ENCODE measurements at places on chromosomes 2 and 18.

- 0 out of 2 replicates have a peak, but pooled peaks cover 2% of the 10 kb centered on the region for H3K4me1 ChIP-seq
- H3K27me3 ChIP-seq: no peaks in the 10 kb centered on the region
- no peaks in the 10 kb centered on the region for H3K36me3 ChIP-seq
- no peak overlapping the region for H3K27ac ChIP-seq
- no peak overlapping the region for H3K4me3 ChIP-seq
Measured at GRCh38 chr2:236254674-236255073, 9.5 kb downstream of the ASB18 start.

DNA sequence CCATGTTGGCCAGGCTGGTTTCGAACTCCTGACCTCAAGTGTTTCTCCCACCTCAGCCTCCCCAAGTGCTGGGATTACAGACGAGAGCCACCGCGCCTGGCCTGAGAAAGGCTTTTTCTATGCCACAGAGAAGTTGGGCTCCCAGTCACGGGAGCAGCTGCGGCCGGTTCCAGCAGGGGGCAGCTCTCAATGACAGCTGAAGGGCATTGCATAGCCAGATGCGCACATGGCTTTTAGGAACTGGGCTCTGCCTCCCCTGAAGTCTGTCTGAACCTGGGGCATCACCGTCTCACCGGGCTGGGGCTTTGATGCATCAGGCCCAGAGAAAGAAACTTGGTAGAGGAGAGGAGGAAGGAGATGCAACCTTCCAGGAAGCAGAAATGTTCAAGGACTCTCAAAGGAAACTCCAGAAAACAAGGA lies 84.2 kb upstream of the LAPTM4A start:
- H3K27ac ChIP-seq: no peak overlapping the region
- no peaks in the 10 kb centered on the region for H3K27me3 ChIP-seq
- DNase-seq: peak; percentile 63
- H3K4me3 ChIP-seq: no peak overlapping the region
- H3K4me1 ChIP-seq: peaks cover 4% of the 10 kb centered on the region

DNA sequence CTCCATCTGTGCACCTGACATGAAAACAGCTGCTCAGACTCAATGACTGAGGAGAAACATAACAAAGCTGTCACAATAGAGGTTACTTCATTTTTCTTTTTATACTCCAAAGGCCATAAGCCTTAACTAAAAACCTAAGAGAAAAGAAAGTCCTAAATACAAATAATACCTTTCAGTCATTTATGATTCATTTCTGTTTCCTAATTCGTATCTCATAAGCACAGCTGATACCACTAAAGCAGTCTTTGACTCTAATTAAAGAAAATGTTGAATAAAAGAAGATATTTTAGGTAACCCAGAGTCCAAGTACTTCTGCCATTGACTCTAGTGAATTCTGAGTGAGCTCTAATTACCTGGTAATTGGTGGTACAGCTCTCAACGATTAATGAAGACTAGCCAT lies 20.6 kb downstream of the NEMP2 start:
- H3K27me3 ChIP-seq: no peaks in the 10 kb centered on the region
- H3K4me3 ChIP-seq: no peak overlapping the region
- no peaks in the 10 kb centered on the region for H3K4me1 ChIP-seq
- no peak for DNase-seq

DNA sequence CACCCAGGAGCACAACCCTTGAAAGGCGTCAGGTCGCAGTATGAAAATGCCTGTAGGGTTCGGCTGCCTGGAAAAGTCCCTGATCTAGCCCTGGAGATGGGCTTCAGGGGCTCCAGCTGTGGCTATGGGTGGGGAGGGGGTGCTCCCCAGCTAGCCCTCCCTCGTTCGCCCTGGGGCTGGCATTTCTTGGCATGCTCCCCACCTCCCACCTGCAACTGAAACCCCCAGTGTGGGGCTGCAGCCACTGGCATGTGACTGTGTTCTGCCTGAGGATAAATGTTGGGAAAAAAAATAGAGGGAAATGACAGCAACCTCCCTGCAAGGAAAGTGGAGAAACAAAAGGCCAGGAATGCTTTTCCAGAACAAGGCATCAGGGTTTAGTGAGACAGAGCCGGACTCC lies 109.2 kb downstream of the COPS8 start:
- H3K36me3 ChIP-seq: no peaks in the 10 kb centered on the region
- H3K4me3 ChIP-seq: no peak overlapping the region
- H3K27me3 ChIP-seq: no peaks in the 10 kb centered on the region
- no peak overlapping the region for H3K27ac ChIP-seq
- peaks cover 4% of the 10 kb centered on the region for H3K4me1 ChIP-seq
